Fibroblast of skin of left biceps (primary cell): ENCODE measurements at places on chromosomes 2 and 18.

GRCh38 chr2:173092844-173093402 is 17.3 kb downstream of the MAP3K20 start:
- DNase-seq, result no peak

- no peak for DNase-seq
Measured at GRCh38 chr18:4093676-4094075, 361.4 kb downstream of the DLGAP1 start.

DNA sequence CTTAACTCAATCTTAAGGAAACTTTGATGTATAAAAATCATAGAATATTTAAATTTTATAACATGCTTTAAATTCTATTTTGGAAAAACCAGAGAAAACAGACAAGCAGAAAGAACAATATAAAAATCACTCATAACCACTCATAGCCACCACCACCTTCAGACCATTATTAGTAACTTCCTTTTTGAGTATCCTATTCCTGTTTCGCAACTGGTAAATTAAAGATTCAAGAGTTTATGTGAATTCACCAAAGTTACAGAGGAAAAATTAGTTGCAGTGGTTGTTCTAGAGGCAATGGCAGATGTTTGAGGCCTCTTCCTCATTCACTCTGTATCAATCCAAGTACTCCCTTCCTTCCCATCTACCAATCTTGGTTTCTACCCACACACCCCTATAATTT is 49.3 kb upstream of the PROKR1 start:
- DNase-seq, result no peak

DNA sequence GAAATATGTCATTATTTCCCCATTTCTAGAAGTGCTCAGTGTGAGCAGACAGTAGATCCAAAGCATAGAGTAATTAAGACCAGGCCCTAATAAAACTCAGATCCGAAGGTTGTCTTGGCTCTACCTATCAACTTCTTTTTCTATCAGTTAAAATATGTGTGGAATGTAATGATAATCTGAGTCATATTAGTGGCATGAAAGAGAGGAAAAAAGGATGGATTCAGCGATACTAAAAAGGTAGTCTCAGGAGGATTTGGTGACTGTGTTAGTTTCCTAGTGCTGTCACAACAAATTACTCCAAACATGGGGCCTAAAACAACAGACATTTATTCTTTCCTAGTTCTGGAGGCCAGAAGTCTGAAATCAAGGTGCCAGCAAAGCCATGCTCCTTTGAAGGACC is 103.7 kb upstream of the NABP1 start:
- peak; percentile 12 for DNase-seq

DNA sequence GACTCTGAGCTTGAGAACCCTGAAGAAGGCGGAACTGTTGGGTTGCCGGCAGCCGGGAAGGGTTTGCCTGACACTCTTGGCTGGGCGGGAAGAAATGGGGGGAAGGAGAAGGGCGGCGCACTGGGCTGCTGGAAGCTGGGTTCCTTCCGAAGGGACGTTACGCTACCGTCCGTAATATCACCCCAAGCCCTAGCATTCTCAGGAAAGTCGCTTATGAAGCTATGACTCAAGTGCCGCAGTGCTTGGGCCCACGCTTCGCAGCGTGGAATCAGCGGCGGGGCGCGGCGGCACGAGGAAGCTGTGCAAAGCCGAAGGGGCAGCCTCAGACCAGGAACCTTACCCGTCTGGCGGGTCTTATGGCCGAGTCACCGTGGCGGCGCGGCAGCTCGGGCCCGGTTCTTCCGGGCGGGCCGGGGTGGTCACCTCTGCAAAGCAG is 50.2 kb upstream of the SIGLEC15 start:
- peak; percentile 44 for DNase-seq

- DNase-seq, result no peak
Measured at GRCh38 chr2:43460611-43461365, 135.1 kb downstream of the THADA start.

DNA sequence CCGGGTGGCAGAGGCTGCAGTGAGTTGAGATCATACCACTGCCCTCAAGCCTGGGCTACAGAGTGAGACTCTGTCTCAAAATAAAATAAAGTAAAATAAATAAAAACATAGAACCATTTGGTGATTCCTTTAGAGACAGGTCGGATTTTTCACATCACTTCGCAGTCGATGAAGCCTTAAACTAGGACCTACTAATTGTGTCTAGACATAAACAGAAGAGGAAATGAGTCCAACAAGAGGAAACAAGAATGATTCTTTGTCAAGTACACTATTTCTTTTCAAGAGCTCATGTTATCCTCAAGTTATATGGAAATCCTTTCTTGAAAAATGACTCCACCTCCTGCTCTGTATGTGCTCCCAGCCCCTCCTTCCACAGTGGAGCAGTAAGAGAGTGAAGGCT is 758.9 kb downstream of the DPP10 start:
- no peak for DNase-seq

DNA sequence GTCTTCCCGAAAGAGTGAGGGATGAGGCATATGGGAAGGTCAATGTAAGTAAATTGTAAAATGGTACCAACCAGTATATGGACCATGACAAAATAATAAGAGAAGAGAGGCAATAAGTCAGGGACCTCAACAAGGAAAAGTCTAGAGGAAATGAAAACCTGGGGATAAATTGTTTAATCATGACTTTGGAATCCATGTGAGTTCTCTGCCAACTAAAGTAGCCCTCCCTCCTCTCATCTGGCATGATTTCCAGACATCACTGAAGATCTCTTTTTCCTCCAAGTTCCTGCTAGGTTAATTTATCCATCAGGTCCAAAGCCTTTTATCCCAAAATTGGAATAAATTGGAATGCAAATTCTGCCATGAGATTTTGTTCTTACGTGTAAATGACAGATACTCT is 417.9 kb downstream of the NRXN1 start:
- peak; percentile 20 for DNase-seq

DNA sequence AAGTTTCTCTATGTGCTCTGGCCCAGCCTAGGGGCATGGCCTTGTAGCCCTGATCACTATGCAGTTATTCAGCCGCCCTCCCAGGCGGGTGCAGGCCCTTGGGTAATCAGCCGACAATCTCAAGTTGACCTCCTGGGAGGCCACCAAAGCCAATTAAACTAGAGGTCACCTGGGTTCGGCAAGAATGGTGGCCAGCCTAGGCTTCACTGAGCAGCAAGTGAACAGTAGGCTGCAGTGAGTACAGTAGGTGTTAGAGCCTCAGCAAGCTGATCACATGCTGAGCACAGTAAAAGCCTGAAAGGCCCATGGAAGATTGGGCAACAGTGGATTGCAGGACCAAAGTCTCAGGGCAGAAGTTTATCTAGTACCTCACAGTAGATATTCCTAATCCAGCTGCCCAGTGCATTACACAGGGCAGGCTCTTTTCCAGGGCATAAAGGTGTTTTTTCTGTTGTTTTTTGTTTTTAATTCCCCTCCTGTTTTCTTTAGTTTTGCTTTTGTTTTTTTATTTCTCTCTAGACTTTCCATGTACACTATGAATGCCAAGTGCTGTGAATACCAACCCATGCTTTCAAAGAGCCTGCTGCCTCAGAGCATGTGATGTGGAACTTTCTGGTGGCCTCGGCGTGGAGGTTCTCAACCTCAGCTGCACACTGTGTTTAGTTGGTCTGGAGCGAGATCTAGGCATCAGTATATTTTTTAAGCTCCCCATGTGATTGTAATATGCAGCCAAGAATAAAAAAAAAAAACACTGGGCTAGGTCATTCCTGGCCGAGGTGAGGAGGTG is 55.9 kb upstream of the ATL2 start:
- DNase-seq, result no peak

- DNase-seq, result no peak
Measured at GRCh38 chr2:112588611-112589045, 4.2 kb downstream of the CHCHD5 start.

DNA sequence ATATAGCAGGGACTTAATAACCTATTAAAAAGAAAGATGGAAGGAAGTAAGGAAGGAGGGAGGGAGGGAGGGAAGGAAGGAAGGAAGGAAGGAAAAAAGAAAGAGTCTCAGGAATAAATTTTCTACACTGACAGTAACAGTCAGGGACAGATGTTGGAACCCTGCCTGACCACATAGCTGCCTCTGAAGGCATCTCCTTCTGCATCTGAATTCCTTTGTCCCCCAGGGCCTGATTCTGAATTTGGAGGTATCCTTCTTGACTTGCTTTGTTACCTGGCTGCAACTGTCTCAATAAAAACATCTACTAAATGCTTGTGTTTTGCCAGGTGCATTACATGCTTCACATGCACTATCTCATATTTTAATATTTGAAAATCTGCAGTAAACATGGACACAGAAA is 17.4 kb upstream of the LRATD1 start:
- no peak for DNase-seq

- no peak for DNase-seq
Measured at GRCh38 chr2:15819562-15820256, 120.6 kb upstream of the MYCN start.
